H54 (cell line): ENCODE measurements at places on chromosomes 4 and X.

GRCh38 chr4:113383111-113383785 lies 333.8 kb downstream of the ANK2 start:
- peak; percentile 3 for DNase-seq

- DNase-seq = no peak
These were observed 27.9 kb downstream of the TRIM61 start for GRCh38 chr4:164949448-164950143.

- DNase-seq = no peak
These were observed 52.5 kb upstream of the TTC29 start for GRCh38 chr4:146998157-146998556.

DNA sequence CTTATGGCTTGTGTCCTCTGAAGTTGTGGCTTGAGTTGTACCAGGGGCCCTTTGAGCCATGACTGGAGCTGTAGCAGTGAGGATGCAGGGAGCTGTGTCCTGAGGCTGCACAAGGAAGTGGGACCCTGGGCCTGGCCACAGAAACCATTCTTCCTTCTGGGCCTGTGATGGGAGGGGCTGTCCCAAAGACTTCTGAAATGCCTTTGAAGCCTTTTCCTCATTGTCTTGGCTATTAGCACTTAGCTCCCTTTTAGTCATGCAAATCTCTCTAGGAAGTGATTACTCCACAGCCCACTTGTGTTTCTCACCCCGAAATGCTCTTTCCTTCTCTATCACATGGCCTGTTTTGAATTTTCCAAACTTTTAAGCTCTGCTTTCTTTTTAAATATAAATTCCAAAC lies 92.4 kb downstream of the FHDC1 start:
- DNase-seq = no peak

GRCh38 chr4:130608121-130608520 lies 1512.2 kb downstream of the C4orf33 start:
- DNase-seq = no peak

DNA sequence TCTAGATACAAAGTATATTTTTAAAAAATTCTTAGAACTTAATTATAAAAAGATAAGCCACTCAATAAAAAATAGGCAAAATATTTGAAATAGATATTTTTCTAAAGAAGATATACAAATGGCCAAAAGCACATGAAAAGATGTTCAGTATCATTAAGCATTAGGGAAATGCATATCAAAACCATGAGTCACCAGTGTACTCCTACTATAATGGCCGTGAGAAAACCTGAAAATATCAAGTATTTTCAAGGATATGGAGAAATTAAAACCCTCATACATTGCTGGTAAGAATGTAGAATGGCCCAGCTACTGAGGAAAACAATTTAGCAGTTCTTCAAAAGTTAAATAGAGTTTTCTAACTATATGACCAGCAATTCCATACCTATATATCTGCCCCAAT lies 337.9 kb downstream of the CAMK2D start:
- no peak for DNase-seq

- DNase-seq = no peak
These were observed 56.7 kb downstream of the PRPS1 start for GRCh38 chrX:107684956-107685385.

DNA sequence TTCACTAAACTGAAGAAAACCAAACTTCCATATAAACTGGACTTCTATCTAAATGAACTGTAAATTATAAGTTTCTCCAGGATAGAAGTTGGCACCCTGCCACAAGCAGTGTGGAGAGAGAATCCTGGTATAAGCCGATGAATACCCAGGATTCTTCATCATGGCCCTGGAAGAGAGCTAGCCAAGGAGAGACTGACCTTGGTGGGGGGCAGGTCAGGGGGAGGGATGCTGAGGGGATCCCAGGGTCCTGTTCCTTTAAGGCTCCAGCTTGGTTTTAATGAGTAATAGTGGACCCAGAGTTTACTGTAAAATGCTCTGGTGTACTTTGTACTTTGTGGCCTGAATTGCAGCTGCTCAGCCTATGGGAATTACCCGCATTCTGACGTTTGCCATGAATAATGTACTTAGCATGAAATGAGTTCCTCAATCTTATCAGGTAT lies 16.9 kb downstream of the RASSF6 start:
- DNase-seq = no peak

GRCh38 chr4:81635739-81636138 lies 164.0 kb upstream of the RASGEF1B start:
- DNase-seq = no peak
